ENCODE measurements at places on chromosomes 1 and 21.

GRCh38 chr21:42669041-42669440 is 15.6 kb downstream of the PDE9A start:
- DNase-seq: no peak

DNA sequence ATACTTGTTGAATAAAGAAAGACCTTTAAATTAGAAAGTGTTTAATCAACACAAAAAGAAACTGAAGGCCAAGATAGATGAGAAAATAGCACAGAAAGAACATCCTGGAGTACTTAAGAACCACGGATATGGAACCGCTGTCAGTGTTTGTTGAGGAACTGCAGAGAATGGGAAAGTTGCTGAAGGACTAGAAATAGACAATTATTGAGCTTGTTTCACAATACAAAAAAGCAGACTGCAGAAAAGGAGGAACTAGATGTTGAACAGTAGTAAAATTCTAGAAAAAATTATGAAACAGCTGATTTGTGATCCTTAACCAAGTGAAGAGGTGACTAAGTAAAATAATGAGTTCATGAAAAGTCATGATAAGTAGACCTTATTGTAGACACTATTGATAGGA is 29.7 kb downstream of the MYSM1 start:
- DNase-seq: no peak

GRCh38 chr1:12567288-12567819 is 50.7 kb downstream of the DHRS3 start:
- DNase-seq: no peak

- DNase-seq: no peak
These were observed at the start of gene NAV1 for GRCh38 chr1:201538612-201539551. Gene NAV1, plus strand, starts transcription at chr1:201539127. Its CDS starts 83,758 bp downstream, at chr1:201622885.

- no peak for DNase-seq
These were observed 25.3 kb downstream of the SLC30A7 start for GRCh38 chr1:100921110-100921706.

All from SK-N-MC (cell line).